Activated CD8-positive, alpha-beta T cell treated with anti-CD3 and anti-CD28 coated beads, Interleukin-2, amount 10 ng/mL, durations not matched to agents 7 days and 5 days (primary cell): ENCODE measurements at places on chromosomes 7 and 10.

GRCh38 chr10:10892290-10892875, 125.3 kb upstream of the CELF2 start:
- peaks cover 5% of the 10 kb centered on the region for H3K27me3 ChIP-seq
- H3K4me1 ChIP-seq, result no peaks in the 10 kb centered on the region
- DNase-seq, result no peak
- no peak overlapping the region for H3K4me3 ChIP-seq
- no peak overlapping the region for H3K27ac ChIP-seq

DNA sequence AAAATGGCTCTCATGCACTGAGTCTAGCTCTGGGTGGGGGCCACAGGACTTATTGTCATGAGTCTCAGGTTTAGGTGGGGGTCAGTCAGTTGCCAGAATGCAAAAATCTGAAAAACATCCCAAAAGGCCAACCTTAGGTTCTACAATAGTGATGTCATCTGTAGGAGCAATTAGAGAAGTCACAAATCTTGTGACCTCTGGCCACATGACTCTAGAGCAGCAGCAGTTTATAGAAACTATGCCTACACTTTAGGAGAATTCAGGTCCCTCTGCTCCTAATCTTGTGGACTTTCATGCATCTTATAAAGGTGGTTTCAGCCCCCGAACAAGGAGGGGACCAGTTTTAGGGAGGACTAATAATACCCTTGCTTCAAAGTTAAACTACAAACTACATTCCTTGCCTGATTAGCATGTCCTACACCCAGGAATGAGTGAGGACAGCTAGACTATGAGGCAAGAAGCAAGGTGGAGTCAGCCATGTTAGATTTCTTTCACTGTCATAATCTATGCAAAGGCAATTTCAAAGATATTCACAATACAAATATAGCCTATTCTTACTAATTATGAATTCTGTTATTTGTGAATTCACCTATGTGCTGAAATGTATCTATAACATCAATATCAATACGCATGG, 123.5 kb upstream of the ADCY1 start:
- H3K4me3 ChIP-seq, result no peak overlapping the region
- no peaks in the 10 kb centered on the region for H3K4me1 ChIP-seq
- no peaks in the 10 kb centered on the region for H3K36me3 ChIP-seq
- no peak for DNase-seq

DNA sequence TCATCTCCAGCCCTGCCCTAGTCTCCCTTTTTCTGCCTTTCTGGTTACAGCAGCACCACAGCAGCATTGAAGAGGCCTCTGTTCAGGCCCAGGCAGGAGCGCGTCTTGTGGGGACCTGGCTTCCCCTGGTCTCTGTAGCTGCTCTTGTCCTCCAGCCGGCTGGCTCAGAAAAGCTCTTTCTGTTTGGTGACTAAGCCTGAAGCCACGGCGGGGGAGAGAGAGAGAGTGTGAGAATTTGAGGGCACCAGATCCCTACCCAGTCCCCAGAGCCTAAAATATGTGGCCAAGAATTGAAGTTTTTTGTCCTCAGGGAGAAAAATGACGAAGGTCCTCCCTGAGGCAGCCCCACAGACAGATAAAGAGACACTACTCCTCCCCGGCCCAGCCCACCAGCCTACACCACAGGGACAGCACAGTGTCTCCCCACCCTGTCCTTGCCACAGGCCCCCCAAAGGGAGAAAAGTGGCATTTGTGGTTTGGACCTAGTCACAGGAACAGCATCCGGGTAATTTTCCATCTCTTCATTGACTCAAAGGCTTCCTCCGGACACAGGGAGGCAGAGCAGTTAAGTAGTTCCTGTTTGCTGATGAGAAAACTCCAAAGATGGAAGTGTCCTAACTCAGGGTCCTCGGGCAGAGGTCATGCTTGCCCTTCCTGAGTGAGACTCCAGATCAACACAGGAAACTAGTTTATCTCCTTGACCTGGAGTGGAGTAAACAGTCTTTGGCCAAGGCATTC, 13.3 kb upstream of the FAM180A start:
- no peak overlapping the region for H3K27ac ChIP-seq
- DNase-seq, result no peak
- H3K4me3 ChIP-seq, result no peak overlapping the region
- H3K27me3 ChIP-seq, result peaks cover 13% of the 10 kb centered on the region
- no peaks in the 10 kb centered on the region for H3K4me1 ChIP-seq
- no peaks in the 10 kb centered on the region for H3K36me3 ChIP-seq

DNA sequence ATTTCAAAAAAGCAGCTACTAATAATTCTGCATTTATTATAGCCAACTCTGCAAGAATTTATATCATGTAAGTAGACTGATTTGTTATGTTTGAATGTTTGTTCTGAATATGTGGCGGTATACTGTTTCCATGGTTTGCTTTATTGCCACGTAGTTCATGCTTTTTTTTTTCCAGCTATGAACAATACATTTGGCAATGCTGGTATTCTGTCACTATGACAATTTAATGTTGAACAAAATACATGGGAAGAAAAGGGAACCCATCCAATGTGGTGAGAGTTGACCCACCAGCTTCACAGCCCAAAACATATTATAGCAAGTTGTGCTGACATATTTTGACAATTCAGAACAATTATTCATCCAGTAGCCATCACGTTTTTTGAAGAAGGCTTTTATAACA, 145.6 kb downstream of the CCDC71L start:
- no peak overlapping the region for H3K4me3 ChIP-seq
- no peak for DNase-seq
- no peaks in the 10 kb centered on the region for H3K36me3 ChIP-seq
